Stimulated activated CD8-positive, alpha-beta memory T cell treated with anti-CD3 and anti-CD28 coated beads, Interleukin-7, amount 100 ng/mL, for 24 hours (primary cell): ENCODE measurements at places on chromosomes 12 and 14.

DNA sequence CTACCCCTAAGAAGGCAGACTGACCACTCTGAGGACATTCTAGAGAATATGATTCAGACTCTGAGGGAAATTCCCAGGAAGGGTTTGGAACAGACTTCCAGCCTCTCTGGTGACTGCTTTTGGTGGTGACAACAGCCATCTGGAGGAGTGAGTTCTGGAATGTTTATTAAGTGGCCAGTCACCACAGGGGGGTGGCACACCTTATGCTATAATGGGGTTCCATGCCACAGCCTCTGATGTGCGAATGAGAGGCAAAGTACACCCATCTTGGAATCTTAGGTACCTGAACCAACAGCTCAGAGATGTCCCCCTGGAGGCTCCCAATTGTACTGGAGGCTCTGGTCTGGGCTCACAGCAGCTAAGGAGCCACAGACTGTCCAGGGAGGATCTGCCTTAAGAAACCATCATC is 9.5 kb upstream of the TINF2 start:
- no peak for DNase-seq

GRCh38 chr12:38053655-38054464 is 262.7 kb upstream of the ALG10B start:
- no peak for DNase-seq

GRCh38 chr12:12689647-12690300 is 6.2 kb downstream of the GPR19 start:
- DNase-seq = no peak

DNA sequence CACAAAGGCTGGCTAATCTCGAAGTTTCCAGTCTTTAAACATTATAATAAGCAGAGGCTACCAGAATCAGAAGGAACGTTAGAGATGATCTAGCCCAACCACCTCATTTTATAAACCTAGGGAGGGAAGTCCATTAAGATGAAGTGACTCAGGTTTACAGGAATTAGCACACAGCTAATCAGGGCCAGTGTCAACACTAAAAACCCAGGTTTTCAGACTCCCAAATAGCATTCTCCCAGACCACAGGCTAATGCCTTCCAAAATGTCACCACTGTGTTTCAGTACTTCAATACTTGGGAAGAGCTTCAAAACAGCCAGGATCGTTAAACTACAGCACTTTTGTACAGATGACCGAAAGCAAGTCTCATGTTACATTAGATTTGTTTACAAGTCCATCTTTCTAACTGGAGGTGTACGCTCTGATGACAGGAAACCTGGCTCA is 89.2 kb downstream of the FOXN3 start:
- no peak for DNase-seq

DNA sequence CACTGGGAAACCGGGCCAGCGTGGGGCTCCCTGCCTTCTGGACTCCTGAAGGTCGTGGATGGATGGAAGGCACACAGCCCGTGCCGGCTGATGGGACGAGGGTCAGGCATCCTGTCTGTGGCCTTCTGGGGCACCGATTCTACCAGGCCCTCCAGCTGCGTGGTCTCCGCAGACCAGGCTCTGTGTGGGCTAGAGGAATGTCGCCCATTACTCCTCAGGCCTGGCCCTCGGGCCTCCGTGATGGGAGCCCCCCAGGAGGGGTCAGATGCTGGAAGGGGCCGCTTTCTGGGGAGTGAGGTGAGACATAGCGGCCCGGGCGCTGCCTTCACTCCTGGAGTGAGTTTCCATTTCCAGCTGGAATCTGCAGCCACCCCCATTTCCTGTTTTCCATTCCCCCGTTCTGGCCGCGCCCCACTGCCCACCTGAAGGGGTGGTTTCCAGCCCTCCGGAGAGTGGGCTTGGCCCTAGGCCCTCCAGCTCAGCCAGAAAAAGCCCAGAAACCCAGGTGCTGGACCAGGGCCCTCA is 26.9 kb downstream of the HIP1R start:
- no peak for DNase-seq

- no peak for DNase-seq
Observed at GRCh38 chr12:80411787-80412186, 32.2 kb upstream of the PTPRQ start.

DNA sequence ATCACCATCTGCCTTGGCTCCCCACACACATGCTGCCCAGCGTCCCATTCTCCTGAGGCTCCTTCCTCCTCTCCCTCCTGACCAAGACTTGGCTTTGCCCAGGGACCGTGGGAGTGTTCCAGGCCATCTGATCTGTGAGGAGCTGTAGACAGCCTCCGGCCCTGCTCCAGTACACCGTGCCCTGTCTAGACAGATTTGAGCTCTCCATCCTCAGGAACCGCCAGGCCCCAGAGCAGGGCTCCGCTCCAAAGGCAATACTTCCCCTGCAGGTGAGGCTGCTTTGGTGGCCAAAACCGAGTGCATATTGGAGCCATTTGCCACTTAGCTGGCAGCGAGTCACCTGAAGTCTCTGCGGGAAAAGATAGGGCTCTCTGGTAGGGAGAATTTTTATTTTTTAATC is 147.4 kb downstream of the ANO2 start:
- DNase-seq = no peak

DNA sequence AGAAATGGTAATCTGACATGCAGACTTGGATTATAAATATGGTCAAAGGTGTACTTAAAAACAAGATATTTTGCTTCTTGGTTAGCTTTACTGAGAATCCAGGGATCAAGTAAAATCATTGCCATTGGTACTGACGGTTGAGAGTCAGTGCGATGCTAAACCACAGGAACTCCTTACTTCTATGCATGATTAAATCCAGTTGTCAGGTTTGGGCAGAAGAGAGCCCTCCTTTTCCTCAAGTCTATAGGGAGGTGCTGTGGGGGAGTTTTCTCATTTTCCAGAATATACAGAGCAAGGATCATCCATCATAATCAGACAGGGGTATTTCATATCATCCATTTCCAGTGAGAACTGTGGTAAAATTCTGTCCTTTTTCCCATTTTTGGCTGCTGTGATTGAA is 839.1 kb downstream of the NRXN3 start:
- DNase-seq = no peak

DNA sequence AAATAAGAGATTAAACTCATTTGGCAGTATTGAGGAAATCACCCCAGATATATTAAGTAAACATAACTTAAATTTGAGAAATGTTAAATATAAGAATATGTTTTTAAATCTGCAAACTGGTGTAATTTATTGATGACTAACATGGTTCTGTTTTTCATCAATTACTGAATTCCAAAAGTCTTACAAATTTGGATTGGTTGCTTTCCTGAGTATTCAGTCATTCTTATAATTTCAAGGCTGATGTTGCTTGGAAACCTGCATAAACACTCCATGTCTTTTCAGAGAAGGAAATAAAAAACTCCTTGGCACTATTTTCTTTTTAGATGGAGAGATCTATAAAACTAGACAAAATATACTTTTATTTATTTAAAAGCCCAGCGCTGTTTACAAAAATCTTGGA is 71.7 kb downstream of the NOVA1 start:
- no peak for DNase-seq

- DNase-seq = no peak
Observed at GRCh38 chr14:91929700-91930099, 17.8 kb downstream of the FBLN5 start.

- no peak for DNase-seq
Observed at GRCh38 chr12:131386781-131387180, 324.1 kb upstream of the SFSWAP start.

DNA sequence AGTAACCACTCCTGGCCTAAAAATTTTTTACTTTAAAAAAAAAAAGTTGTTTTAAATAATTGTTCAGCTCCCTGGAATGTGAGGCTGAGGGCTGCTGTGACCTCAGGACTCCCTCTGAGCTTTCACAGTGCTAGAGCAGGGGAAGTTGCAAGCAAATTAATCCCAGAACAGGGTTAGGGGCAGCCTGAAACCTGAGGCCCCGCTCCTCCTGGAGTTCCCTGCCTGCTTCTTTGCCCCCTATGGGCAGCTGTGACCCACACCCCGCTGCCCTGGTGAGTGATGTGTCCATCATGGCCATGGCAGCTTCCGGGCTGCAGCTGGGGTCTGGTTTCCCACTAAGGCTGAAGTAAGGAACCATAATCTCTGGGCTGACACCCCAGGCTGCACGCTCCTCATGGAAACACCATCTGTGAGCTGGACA is 9.5 kb downstream of the RITA1 start:
- no peak for DNase-seq

- no peak for DNase-seq
Observed at GRCh38 chr14:51872396-51872795, 12.0 kb downstream of the GNG2 start.

DNA sequence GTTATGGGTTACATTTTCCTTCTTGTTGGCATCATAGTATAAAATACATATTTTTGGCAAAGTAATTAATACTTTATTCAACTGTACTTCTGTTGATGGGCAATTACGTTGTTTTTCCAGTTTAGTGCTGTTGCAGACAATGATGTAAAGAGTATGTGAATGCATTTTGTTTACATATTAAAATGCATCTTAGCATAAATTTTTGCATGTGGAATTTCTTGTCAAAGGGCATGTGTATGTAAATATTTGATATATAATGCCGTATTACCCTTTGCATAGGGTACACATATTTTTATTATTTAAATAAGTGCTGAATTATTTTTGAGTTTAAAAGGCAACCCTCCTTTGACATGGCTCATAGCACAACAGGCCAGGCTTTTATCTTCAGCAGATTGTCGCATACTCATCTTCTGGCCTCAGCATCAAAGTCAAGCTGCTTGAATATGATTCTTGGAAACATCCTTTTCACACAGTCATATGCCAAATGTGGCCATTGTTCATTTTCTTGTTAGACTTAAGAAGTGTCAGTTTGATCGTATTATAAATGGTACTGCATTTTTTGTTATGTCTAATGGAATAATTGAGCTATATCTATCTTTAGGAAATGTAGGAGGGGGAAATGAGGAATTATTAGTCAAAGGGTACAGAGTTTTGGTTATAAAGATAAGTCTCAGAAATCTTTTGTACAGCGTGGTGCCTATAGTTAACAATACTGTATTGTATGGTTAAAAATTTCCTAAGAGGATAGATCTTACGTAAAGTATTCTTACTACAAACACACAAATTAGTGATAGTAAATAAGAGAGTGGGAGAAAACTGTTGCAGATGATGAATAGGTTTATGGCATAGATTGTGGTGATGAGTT is 138.5 kb downstream of the FUT8 start:
- no peak for DNase-seq

DNA sequence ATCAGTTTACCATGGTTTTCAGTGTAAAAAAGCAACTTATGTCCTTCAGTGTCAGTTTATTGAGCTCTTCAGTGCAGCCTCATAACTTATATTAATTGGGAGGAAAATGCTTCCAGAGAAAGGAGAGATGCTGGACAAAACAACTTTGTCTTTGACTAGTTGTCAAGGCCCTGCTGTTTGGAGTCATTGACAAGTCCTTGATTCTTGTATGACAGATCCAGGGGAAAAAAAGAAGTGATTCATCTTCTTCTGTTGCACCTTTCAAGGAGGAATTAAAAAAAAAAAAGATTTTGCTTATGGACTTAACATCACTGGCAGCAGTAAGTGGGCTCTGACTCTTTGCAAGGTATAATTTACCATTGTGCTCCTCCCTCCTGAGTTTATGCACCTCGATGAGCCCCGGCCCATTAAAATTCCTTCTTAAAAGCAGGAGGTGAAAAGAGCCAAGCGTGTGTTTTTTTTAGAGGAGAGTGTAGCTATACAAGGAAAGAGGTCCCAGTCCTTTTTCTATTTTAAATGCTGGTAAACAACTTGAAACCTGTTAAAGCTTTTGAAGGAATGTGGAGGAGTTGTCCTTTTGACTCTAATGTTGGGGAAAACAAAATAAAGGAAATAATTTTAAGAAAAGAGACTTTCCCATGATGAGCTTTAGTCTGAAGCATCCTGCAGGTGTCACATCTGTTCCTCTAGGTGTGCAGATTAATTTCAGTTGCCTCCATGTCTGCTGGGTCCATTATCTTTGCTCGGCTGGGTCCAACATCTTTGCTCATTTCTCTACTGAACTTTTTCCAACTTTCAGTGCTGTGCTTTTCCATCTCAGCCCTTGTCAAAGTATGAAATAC is 431.6 kb downstream of the RAD51B start:
- DNase-seq = no peak

- no peak for DNase-seq
Observed at GRCh38 chr12:93753838-93754429, 76.8 kb downstream of the CRADD start.

DNA sequence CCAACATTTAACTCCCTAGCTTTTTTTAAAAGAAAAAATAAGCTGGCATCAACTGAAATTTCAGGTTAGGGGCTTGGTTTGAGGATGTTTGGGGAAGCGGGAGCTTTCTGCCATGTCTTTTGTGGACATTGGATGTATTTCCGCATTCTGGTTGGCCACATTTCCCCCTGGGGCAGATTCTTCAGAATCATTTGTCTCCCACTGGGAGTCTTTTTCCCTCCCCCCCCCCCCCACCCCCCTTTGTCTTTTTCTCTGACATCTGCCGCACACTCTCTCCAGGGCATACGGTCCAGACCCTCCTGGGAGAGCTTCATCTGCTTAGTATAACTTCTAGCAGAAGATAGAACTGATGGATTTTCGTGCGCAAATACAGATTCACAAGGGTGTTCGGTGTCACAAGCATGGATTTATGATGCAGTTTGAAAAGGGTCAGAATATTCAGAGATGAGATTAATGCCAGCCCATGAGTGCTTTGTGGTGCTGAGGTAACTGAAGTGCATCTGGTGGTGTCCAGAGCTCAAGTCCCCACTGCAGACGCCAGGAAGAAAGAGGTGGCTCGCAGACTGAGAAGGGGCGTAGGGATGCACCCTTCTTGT is 40.2 kb downstream of the ETV6 start:
- DNase-seq = no peak

DNA sequence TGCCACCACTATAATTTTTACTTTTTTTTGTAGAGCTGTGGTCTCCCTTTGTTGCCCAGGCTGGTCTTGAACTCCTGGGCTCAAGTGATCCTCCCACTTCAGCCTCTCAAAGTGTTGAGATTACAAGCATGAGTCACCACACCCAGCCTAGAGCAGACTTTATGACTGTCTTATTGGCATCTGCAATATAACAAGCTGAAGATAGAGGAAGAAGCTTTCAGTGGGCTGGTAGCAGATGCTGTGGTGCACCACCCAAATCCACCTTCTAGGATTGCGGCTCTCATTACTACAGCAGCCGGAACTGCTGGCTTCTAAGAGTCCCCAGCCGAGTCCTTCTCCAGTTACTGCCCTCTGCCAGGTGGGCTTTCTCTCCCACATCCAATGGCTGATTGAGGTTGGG is 7.6 kb upstream of the STK38L start:
- no peak for DNase-seq

- no peak for DNase-seq
Observed at GRCh38 chr12:67147447-67147846, 121.7 kb upstream of the CAND1 start.
